ENCODE measurements at places on chromosomes 5 and 9.
A peak's percentile ranks its signal among the peaks of the same experiment; 100 is the strongest.

DNA sequence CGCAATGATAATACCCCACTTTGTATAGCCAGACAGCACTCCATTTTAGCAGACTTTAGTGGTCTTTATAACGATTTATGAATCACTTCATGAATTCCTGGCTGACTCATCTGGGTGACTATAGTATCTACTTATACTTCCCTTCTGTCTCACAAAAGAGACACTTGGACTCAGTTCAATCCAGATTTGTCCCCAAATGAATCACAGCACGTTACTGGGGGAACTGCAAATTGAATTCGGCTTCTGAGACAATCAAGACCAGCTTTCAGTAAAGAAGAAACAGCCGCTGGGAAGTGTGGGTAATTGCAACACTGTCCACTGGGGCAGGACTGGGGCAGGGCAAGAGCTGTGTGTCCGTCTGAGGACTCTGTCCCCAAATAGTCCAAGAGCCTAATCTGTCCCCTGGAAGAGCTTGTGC, 337.3 kb upstream of the RFX3 start:
- no peak for DNase-seq

DNA sequence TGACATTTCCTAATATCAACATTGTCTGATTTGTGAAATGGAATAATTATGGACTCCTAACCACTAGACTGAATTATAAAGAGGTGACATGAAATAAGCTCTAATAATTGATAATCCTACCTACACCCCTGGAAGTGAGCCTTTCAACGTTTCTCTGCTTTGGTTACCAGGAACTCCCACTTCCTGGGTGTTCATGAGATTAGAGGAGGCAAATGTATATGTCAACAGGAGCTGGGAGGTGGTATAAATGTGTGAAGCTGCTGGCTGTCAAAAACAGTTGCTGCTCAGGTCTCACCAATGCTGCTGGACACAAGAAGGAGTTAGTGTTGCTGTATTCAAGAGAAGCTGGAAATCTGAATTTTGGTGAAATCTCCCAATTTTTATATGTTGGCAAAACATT, 96.8 kb downstream of the CAMK4 start:
- DNase-seq = no peak

- DNase-seq = no peak
Measured at GRCh38 chr5:134255418-134256150, 29.7 kb upstream of the PPP2CA start.

DNA sequence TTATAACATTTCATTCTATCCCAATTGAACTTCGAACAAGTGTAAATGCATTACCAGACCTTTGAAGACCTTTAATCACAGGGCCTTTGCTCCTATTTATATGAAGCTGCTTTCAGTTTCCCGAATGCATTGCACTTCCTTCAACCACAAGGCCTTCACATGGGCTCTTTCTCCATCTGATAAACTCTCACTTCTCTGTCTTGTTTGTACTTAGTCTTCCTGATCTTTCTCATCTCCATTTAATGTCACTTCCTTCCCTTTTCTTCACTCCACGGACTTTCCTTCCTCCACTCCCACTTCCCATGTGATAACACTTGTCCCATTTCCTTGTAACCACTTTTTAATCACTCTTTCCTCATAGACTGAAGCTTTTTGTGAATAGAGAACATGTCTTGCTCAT, 74.3 kb upstream of the TNC start:
- DNase-seq = peak; percentile 62

GRCh38 chr5:177471610-177472356, 1.7 kb downstream of the DBN1 start:
- DNase-seq = no peak

DNA sequence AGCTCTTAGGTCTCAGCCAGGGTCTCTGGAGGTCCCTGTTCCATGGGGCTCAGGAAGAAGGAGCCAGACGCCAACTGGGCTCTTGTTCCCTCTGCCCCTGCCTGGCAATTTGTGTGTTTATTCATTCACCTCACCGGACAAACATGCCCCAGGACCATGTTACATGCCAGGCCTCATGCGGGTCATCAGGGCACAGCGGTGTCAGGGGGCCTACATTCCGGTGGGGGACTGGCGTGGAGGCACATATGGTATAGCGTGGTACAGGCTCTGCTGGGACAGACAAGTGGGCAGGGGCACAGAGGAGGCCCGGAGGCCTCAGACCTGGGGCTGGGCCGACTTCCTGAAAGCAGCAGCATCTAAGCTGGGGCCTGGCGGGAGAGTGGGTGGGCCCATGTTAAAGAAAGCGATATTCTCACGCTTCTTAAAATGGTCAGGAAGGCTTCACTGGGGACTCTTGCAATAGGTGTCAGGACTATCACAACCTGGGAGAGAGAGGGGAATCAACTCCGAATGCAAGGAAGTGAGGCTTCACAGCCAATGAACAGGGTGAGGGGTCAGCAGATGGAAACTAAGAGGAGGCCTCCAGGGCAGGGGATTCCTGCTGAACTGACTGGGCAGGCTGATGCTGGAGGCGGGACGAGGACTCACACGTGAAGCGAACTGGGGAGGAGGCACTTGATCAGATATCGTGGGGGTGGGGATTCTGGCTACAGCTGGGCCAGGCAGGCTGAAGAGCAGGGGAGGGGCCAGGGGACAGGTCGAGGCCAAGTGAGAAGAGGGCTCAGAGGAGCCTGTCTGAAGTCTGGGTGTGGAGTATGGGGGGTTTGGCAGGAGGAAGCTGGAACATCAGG, 41.9 kb downstream of the NCS1 start:
- peak; percentile 19 for DNase-seq

GRCh38 chr5:38899936-38900335, 54.1 kb downstream of the OSMR start:
- no peak for DNase-seq

DNA sequence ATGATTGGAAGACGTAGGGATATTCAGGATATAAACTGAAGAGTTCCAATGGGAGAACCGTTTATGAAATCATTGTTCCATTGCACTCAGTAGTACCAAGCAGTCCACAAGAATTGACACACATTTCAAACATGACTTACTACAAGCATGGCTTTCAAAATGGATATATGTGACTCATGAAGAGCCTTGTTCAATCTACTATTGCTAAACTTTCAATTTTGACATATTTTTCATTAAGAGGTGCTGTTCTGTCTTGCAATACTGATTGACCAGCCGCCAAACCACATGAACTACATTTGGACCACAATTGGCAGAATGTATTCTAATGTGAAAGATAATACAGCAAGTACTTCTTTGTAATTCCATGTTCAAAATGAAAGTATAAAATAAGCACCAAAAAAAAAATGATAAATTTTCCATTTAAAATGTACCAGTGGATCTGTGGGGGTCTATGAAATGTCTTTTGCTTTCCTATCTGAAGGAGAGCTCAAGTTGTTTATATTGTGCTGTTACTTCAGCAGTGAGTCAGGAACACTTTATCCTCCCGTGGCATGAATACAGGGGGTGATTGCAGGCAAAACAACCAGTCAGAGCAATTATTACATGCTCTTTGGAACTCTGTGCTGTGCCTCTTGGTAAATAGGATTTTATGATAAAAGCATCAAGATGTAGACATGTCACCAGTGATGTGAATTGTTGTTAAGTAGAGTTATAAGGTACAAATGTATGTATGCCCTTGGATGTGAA, 366.0 kb downstream of the ARRDC3 start:
- peak; percentile 1 for DNase-seq

GRCh38 chr9:131474711-131475110, 28.0 kb upstream of the POMT1 start:
- no peak for DNase-seq

DNA sequence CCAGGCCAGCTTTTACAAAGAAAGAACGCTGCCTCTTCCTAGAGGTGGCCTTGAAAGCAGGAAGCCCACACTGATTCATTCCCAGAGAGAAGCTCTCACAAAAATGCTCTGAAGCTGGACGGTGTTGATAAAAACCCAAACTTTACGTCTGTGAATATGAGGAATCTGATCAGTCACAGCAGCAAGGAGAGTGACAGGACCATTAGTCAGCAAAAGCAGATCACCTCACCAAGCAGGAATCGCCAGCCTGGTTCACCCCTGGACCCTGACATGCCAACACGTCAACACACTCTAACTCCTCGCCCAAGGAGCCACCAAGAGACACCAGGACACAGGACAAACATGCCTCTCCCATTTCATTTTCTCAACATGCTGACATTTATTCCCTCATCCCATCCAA, 70.6 kb upstream of the ZNF622 start:
- no peak for DNase-seq

Data from inflammatory macrophage (primary cell).